Neural crest cell (in vitro differentiated cells): ENCODE measurements at places on chromosomes 2 and 18.

GRCh38 chr2:20578895-20579825, 71.7 kb downstream of the HS1BP3 start:
- peak; percentile 52 for DNase-seq

DNA sequence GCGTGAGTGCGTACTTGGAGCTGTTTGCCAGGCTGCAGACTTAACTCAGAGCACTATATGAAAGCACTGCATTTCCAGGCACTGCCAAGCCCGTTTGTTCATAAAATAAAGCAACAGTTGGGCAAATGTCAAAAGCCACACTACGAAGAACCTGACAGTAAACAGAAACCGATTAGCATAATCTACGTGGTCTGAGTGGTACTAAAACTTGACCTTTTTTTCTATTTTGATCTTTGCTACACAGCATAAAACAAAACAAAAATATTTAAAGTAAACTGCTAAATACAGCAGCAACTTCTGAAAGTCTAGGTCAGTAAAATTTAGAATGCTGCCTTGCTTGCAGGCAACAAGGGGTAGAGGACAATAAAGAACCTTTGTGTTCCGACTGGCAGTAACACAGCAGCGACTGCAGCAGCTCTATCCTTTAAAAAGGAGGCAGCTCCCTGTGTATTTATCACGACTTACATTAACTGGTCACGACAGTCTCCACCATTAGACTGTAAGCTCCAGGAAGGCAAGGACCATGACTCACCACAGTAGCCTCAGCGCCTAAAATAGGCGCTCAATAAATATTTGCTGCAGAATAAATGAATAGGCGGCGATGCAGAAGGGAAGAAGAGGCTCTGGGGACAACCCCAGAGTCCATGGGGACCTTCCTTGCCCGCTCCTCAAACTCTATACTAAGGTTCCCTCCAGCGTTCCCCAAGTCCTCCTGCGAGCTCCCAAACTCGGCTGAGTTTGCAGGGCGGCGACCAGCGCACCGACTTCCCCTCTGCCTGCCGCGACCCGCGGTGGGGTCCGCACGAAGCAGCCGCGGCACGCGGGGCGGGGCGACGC, 902 bp downstream of the SS18 start:
- no peak for DNase-seq

DNA sequence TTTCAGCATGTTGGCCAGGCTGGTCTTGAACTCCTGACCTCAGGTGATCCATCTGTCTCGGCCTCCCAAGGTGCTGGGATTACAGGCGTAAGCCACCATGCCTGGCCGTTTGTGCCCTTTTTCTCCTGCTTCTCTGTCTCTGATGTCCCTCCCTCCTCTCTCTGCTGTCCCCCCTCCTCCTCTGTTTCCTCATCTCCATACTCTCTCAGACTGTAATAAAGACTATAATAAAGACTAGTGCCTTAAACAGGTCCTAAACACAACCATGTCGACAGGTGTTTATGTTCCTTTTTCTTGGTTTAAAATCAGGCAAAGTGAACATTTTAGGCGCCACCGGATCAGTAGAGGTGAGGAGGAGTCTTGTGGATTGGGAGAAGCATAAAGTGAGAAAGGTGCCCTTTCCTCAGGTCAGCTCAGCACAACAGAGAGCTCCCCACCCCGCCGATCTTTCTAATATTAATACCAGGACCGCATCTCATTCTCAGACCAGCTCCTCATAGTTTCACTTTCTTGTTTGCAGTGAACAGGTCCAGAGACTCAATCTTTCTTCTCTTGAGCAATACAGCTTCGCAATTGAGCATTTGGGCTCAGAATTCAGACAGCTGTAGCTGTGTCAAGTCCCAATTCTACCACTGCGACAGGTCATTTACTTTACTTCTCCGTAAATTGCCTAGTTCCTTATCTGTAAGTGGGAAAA, 23.7 kb downstream of the TIMM21 start:
- DNase-seq = no peak

GRCh38 chr18:24603151-24603550, 142.7 kb downstream of the HRH4 start:
- DNase-seq = no peak

DNA sequence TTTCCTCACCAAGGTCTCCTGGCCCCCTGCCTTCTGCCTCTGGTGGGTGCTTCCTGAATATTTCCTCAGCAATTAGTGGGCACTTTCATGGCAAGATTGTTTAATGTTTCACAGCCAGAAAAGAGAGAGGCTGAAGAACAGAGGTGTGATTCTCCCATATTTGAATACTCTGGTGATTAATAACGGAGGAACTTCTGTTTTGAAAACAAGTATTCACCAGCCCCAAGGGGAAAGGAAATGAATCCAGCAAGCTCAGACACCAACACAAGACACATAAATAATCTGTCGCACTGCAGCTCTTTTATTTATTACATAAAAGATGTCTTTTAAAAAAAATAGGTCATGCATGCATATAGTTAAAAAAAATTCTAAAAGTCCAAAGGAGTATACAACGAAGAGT, 57.7 kb downstream of the MRPL35 start:
- no peak for DNase-seq

GRCh38 chr2:237923481-237924163, 43.2 kb upstream of the UBE2F start:
- peak; percentile 85 for DNase-seq
